Kasumi-1 (cell line): ENCODE measurements at places on chromosomes 3 and 15.

DNA sequence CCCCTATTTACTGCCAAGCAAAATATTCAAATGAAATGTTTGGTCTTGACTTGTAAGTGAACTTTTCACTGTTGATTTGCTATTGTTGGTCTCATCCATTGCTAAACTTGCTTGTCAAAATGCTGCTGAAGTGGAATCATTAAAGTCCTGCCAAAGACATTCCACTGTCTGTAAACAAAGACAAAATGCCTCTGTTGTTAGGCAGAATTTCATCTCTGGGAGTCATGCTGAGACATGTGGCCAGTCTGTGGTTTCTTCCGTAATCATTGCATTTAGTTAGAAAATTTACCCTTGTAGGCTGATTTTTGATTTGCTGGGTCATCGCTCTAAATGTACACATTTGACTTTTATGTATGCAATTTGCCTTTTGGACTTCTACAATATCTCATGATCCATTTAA lies 577.7 kb downstream of the MECOM start:
- no peak for DNase-seq

- DNase-seq = no peak
Measured at GRCh38 chr3:59690886-59691285, 641.1 kb upstream of the CFAP20DC start.

GRCh38 chr3:196962930-196963630 lies 5.6 kb downstream of the PIGZ start:
- DNase-seq = no peak

- DNase-seq = no peak
Measured at GRCh38 chr3:30964612-30965011, 70.2 kb upstream of the GADL1 start.

- DNase-seq = no peak
Measured at GRCh38 chr15:78257681-78258080, 6.7 kb upstream of the DNAJA4 start.
